GM19239 (cell line): ENCODE measurements at places on chromosomes 1 and 21.

- DNase-seq, result no peak
Measured at GRCh38 chr1:201652181-201652580, 113.3 kb downstream of the NAV1 start.

GRCh38 chr21:36075953-36076352 lies 6.1 kb downstream of the CBR1 start:
- DNase-seq, result no peak

DNA sequence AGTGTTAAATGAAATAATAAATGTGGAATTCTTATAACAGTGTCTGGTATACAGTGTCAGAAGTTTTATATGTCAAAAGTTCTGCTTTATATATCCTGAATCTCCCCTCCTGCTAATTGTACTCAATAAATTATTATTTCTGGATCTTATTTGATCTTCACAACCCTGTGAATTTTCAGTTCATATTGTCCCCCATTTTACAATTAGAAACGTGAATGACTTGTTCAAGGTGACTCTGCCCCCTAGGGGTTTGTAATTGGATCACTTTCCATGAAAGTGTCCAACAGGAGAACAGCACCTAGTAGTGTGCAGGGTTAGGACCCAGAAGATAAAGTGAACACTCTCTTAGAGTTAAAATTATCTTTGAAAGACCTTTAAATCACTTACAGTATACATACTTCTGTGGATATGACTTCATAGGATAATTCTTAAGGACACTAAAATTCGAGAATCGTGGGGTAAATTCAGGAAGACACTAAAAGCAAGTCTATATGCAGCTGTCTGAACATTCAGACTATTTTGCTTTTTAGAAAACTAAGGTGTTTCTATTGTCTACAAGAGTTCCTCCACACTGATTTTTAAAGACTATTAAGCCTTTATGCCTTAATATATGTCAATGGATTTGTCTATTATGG lies 4.5 kb upstream of the DDR2 start:
- DNase-seq, result no peak

- no peak for DNase-seq
Measured at GRCh38 chr1:236395230-236395946, 1.3 kb downstream of the EDARADD start.

- DNase-seq, result peak; percentile 33
Measured at GRCh38 chr1:12472798-12473551, 145.0 kb downstream of the DHRS3 start.

DNA sequence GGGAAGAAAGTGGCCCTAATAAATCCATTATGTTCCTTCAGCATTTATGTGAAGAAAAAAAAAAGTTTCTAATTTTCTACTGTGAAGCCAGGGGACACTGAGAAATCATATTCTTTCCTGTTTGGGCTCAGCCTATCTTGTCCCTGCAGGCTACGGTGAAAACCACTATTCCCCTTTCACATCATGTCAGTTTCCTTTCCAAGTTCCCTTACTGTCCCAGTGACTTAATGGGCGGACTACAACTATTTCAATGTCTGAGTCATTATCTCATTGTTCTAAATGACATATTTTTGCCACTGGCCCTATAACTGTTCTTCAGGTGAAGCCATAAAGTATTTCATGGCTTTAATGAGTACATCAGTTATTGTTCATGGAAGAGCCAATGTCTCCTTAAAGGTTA lies 71.3 kb upstream of the BEND5 start:
- DNase-seq, result no peak

- DNase-seq, result no peak
Measured at GRCh38 chr1:92244376-92244775, 26.7 kb downstream of the C1orf146 start.

DNA sequence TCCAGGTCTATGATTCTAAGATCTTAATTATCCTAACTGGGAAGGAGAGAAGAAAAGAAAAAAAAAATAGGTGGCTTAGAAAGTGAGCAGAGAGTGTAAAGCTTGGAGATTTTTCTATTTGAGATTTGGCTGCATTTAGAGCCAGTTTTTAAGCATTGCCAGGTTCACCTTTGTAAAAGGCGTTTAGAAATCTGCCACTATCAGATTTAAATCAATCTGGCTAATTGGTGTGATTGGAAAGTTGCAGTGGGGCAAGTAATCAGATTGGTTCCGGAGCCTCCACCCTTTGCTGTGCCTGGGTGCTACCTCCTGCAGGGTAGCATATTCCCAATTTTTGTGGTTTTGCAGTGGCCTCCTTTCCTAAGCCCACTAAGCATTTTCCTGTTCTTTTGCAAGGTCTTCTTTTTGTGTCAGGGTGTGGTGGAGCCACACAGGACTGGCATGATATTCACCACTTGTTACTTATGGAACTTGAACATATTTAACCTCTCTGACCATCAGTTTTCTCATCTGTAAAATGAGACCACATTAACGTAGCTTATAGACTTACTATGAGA lies 48.5 kb upstream of the PPP2R5A start:
- no peak for DNase-seq

DNA sequence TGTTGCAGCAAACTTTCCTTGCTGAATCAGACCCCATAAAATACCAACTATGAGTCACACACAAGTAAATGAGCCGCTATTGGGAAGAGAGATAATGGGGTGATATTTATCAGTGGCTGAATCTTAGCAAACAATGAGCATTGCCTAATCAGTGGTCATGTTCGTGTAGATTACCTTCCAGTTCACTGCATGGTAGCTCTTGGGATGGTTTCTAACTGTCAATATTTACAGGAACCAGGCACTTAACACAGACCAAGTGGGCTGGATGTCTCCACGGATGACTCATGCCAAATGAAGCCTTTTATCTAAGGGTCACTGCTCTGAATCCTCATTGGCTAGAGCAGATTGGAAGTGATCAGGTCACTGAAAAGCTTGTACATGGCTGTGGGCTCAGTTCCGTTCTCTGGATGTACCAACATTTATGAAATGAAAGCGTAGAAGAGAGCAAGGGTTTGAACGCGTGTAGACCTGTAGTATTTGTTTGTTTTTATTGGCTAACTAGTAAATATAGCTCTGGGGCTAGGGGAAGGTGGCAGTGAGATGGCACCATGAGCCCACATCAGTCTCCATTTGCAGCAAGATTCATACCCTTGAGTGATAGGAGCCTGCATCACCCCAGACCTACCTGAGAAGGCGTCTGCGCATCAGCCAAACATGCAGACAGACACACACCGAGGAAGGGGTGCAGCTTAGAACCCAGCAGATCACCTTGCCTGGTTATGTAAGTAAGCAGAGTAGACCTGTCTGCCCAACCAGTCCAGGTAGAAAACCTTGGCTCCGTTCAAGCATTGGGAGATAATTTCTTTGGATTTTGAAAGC lies 153.3 kb downstream of the TOMM20 start:
- no peak for DNase-seq
